Fibroblast of skin of abdomen (primary cell): ENCODE measurements at places on chromosomes 3 and 15.

- no peak for DNase-seq
Observed at GRCh38 chr3:196772897-196773296, 33.2 kb downstream of the PAK2 start.

DNA sequence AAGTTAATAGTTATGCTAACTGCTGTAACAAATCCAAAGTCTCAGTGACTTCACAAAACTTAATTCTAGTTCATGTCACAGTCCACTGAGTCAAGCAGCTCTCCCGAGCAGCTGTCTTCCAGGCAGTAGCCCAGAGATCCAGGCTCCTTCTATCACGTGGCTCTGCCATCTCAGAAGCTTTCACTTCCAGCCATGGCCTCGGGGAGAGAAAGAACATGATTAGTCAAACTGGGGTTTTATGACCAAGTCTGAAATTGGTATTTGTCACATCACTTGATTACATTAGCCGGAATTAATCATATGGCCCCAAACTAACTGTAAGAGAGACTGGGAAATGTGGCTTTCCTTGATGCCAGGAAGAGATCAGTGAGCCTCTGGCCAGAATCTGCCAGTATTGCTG lies 70.2 kb upstream of the DGKG start:
- DNase-seq, result no peak

- peak; percentile 46 for DNase-seq
Observed at GRCh38 chr3:183275418-183275817, 22.4 kb downstream of the B3GNT5 start.

- no peak for DNase-seq
Observed at GRCh38 chr3:12620729-12621128, 43.2 kb downstream of the RAF1 start.

DNA sequence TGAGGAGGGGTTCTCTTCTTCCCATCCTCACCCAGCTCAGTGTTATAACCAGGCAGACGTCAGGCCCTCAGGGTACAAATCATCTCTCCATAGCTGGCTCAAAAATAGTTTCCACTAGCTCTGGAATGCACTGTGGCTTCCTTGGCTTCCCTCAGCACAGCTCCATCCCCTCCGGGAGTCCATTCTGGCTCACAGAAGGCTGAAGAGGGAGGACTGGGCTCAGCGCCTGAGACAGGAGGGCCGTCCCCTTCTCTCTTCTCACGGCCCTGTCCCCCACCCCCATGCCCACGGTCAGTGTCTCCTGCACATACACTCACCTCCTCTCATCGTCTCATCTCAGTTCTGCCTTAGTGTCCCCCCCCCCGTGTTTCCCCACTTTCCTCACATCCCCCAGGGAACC lies 50.1 kb downstream of the UMPS start:
- peak; percentile 92 for DNase-seq

DNA sequence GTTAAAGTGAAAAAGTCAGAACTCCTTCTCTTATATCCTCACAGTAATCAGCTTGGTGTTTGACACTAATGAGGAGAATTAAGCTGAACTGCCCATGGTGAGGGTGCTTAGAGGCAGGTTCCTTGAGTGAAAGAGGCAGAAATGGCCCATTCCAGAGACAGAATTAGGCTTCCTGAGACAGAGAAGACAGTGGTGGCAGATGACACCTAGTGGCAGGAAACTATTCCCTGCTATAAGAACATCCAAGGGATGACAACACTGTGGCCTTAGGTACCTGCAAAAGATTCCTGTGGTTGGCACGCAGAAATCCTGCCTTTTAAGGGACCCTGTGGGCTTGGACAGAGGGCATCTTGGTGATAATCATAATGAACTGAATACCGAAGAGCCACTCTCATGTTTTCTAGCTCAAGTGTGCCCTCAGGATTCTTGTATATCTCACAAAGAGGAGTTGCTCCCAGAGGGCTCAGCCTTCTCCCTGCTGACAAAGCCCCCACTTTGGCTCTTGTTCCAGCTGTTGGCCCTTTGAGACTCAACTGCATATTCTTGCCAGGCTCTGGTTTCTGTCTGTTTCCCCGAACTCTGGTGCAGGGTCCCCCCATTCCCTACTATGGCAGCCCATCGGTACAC lies 56.0 kb downstream of the KBTBD12 start:
- peak; percentile 56 for DNase-seq

GRCh38 chr3:56860939-56861338 lies 59.2 kb upstream of the ARHGEF3 start:
- no peak for DNase-seq

DNA sequence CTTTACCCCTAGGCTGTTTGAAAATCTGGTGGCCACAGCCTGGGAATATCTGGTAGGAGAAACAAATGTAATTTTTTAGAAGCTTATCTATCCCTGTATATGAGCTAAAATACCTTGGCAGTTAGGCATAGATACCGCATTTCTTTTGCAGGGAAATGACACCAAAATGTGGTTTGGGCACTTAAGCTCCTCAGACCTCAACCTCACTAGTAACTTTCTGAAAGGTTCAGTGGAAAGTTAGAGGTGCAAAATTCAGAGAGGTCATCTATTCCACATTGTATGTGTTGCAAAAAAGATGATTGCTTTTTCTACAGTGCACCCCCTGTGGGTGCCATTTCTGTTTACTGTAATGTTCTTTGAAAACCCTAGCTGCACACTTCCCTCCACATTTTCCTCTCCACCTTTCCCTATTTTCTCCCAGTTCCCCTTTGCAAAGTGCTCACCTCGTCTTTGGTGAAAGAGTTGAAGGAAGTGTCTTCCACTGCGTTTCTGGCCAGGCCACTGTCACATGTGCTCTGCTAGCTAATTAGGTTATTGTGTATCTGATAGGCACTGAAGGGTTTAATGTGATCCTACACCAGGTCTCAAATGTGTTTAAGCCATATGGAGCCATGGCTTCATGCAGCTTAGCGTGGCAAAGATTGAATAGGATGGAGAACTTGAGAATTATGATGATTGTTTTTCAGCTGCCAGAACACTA lies 1.3 kb downstream of the SACM1L start:
- no peak for DNase-seq

GRCh38 chr3:140922634-140923033 lies 19.0 kb upstream of the SLC25A36 start:
- no peak for DNase-seq
